ENCODE measurements at places on chromosomes 3 and 15.

- DNase-seq = no peak
Observed at GRCh38 chr3:185062191-185062590, 90.7 kb downstream of the C3orf70 start.

GRCh38 chr3:136070953-136071949 is 105.7 kb downstream of the PPP2R3A start:
- DNase-seq = no peak

DNA sequence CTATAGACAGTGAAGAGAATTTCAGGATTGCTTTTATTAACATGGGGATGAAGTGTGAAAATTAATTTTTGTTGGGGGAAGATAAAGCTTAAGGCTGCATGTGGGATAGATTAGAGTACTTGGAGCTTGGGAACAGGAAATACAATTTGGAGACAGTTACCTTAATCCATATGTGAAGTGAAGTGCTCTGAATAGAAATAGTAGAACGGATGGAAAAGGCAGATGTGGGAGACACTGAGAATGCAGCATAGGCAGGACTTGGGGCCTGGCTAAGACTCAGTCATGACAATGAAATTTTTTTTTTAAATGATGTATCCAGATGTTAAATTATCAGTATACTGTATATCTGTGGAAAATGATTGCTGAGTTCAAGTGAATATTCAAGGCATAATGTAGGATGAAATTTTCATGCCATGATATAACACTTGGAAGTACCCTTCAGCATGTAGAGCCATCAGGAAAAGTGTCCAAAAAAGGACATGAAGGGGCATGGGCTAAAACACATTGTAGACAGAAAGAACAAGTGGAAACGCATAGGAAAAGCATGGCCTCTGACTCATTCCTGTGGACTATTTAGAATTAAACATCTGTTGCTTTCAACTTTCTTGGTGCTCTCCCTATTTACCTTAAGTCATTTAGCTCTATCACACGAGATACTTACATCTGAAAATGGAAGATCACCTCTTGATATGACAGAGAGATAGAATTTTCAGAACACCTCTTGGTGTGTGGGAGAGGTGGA is 134.8 kb downstream of the RBMS3 start:
- DNase-seq = no peak

GRCh38 chr3:113263020-113263419 is 51.7 kb downstream of the BOC start:
- no peak for DNase-seq

GRCh38 chr3:13713396-13713795 is 164.5 kb downstream of the FBLN2 start:
- no peak for DNase-seq

GRCh38 chr15:28944696-28945300 is 59.0 kb downstream of the APBA2 start:
- DNase-seq = no peak

GRCh38 chr3:194396539-194396858 is 2.6 kb downstream of the GP5 start:
- DNase-seq = no peak

DNA sequence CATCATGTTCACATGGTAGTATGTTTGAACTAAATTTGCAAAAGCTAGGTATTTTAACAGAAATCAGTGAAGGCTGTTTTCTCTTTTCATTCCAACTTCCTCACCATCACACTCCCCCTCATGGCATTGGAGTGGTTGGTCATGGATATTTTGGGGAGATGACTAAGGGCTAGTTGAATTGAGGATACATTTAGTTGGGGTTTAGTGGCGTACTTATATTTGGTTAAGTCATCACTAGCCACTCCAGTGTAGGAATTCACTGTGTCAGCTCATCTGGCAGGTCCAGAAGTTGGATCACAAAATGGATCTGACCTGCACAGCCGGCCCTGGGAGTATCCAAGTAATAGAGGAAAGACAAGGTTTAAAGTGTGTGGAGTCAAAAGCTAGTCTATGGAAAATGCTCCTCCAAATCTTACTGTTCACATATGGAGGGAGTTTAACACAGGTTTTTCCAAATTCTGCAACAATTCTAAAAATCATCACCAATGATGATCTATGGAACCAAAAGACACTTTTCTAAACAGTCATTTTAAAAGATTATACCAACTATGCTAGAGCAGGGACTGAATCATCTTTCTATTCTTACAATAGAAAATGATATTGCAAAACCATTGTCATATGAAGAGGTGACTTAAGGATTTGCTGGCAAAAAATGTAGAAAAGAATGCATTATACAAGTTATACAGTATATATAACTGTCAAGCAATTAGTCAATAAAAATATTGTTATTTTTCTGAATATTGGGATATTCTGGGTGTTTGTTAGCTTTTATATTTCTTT is 247.8 kb upstream of the PEX5L start:
- no peak for DNase-seq

GRCh38 chr3:36663666-36664291 is 100.6 kb downstream of the DCLK3 start:
- no peak for DNase-seq

GRCh38 chr3:155712008-155712407 is 32.9 kb downstream of the PLCH1 start:
- no peak for DNase-seq

DNA sequence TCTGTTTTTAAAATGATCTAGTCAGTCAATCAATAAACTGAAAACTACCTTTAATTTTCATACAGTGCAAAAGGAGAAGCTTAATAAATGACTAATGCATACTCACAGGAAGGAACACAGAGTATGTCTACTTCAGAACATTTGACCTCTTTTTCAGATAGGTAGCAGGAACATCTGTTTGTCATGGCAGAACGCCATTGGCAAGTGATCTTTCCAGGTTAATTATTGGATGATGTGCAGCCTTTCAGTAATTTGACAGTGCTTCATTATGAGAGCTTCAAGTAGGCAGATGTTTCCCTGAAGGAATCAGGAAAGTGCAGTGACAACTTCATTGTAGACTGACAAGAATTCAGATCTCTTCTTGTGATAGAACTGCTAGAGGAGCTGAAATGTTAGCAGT is 325.0 kb downstream of the OTOL1 start:
- DNase-seq = no peak

- DNase-seq = no peak
Observed at GRCh38 chr3:122987736-122988319, 39.7 kb downstream of the SEMA5B start.

DNA sequence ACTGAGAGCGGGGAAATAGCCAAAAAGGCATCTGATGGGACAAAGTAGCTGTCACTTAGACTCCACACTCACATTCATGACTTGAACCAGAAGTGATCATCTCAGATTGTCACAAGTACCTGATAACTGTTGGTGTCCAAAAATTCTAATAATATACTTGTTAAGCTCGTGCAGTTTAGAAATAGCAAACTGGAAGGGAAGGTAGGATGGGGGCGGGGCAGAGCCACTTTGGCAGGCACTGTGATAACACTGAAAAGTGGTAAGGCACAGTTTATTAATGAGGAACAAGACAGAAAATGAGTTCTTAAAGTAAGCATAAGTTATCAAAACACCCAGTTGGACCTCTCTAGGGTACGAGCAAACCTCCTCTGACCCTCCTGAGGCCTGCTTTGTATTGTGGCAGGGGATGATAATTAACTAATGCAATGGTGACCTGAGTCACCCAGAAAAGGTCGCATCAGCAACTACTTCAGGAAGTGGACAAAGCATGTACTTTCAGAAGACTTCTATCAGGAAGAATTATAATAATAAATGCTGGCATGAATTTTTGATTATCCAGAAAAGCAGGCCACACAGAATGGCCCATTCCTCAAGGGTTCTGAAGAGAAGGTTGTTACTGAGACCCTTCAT is 54.4 kb downstream of the ADCY5 start:
- no peak for DNase-seq

GRCh38 chr3:179943117-179943880 is 93.4 kb downstream of the PEX5L start:
- DNase-seq = no peak

DNA sequence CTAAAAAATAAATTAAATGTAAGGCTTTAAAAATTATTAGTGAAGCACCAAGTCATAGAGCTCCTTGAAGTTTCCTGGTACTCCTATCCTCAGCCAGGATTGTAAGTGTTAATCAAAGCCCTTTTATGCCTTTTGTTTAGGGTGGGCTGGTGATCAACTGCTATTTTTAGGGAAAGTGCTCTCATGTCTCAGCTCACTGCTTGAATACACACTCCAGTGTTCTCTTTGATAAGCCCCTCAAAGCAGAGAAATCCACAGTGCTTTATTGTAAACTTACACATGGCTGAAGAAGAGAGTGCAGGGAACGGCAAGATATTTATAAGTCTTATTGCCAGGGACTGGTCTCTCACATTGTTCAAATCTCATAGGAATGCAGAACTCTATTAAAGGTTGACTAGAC is 156.4 kb upstream of the AZI2 start:
- no peak for DNase-seq

GRCh38 chr15:95252404-95252803 is 1021.0 kb downstream of the MCTP2 start:
- DNase-seq = no peak

DNA sequence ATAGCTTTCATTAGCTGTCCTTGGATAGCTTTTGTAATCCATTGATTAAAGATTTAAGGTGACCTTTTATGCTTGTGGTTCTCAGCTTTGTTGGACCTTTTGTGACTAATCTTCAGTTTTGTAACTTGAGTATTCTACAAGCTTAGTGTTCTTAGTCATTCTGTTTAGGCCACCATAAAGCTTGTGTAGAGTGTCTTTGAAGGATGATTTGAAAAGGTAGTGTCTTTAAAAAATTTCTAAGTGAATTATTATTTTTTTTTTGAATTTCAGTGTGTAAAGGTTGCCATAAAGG is 7.5 kb downstream of the MORF4L1 start:
- no peak for DNase-seq

- no peak for DNase-seq
Observed at GRCh38 chr15:25829073-25829472, 34.1 kb downstream of the ATP10A start.

- DNase-seq = no peak
Observed at GRCh38 chr3:42752441-42752840, 20.6 kb downstream of the CCDC13 start.

DNA sequence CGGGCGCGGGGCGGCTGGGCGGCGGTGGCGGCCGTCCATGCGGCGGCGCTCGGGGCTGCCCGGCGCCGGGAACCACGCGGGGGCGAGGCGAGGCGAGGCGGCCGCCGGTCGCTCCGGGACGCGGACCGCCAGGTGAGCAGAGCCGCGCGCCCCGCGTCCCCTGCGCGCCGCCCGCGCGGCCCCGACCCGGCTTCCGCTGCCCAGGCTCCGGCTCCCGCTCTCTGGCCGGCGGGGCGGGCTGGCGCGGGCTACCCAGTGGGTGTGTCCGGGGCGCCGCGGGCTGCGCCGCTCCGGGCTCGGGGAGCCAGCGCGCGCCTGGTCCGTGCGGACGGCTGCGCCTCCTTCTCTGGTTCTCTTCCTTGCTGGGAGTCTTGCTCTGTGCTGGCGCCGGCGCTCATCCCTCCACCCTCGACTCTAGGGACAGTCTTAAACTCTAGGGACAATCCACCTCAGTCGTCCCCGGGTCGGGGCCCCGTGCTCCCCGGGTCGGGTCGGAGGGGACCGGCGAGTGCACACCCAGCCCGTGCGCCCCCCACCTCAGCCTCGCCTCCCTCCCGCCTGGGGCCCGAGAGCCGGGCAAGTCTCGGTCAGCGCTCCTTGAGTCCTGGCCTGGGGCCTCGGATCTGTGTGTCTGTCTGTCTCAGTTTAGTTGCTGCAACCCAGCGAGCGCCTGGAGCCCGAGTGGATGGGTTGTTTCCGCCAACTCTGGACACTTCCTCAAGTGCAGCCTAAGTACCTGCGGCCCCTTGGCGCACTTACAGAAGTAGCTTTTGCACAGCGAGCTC is 488 bp downstream of the THSD4 start:
- peak; percentile 68 for DNase-seq

DNA sequence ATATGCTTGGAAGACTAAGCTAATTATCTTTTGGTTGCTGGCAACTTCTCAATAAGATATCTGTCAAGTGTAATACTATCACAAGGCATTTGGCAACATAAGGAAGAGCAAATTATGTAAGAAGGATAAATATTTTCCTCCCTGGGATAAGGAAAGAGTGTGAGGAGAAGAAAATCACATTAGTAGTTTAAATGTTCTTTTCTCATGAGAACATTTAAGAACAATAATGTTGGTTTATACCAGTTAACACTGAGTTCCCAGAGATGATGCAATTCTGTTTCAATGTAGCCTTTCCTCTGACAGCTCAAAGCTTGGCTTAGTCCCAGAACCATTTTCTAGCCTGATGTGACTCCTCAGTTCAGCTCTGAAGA is 66.1 kb upstream of the NPHP3 start:
- DNase-seq = peak; percentile 55

GRCh38 chr3:154584041-154584440 is 154.1 kb upstream of the GPR149 start:
- no peak for DNase-seq
